ENCODE measurements at places on chromosomes 13 and 19. TPM values are rescaled to one million over a fixed set of nuclear protein-coding genes. Genes with fewer than 3 reads are reported as not detected.

Gene NDUFA11
- 22.2 TPM for total RNA-seq

Gene PTGIR
- total RNA-seq = not detected

Gene PCSK4
- total RNA-seq = 1.7 TPM

Gene JUND
- 118 TPM for total RNA-seq

- H3K4me1 ChIP-seq = no peaks in the 10 kb centered on the region
- no peaks in the 10 kb centered on the region for H3K27me3 ChIP-seq
- no peak overlapping the region for H3K27ac ChIP-seq
- no peak overlapping the region for H3K4me3 ChIP-seq
- DNase-seq = no peak
- H3K36me3 ChIP-seq = peaks cover 44% of the 10 kb centered on the region
These were observed 1.4 kb upstream of the SRRM5 start for GRCh38 chr19:43610493-43610892.

- no peaks in the 10 kb centered on the region for H3K27me3 ChIP-seq
- no peak overlapping the region for H3K4me3 ChIP-seq
- no peak for DNase-seq
- H3K36me3 ChIP-seq = peaks cover 53% of the 10 kb centered on the region
- no peak overlapping the region for H3K27ac ChIP-seq
- peaks cover 28% of the 10 kb centered on the region for H3K4me1 ChIP-seq
These were observed 5.4 kb downstream of the NCLN start for GRCh38 chr19:3190921-3191805.

- no peak overlapping the region for H3K27ac ChIP-seq
- H3K36me3 ChIP-seq = peaks cover 86% of the 10 kb centered on the region
- H3K4me3 ChIP-seq = no peak overlapping the region
- DNase-seq = peak; percentile 74
These were observed 7.2 kb downstream of the ZNF296 start for GRCh38 chr19:45069056-45069455.

GRCh38 chr13:110433014-110433413 is 125.9 kb downstream of the COL4A2 start:
- H3K27me3 ChIP-seq = no peaks in the 10 kb centered on the region

DNA sequence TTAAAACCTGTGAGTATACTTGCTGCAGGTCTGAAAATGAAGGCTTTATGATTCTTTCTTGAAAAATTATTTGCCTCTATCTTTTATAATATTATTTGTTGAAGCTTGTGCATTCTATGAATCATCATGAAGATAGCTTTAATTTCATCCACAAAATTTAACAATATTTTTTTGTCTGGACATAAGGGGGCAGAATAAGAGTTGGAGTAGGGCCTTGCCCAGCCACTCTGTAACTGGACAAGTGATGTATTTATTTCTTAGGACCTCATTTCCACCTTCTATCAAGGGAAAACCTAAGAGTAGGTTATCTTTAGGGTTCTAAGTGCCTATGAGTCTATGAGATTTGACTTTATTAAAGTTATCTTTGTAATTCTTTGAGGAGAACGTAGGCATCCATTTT is 49.9 kb downstream of the N4BP2L1 start:
- no peak overlapping the region for H3K4me3 ChIP-seq
- no peaks in the 10 kb centered on the region for H3K27me3 ChIP-seq
- H3K4me1 ChIP-seq = no peaks in the 10 kb centered on the region
- H3K27ac ChIP-seq = no peak overlapping the region
- H3K36me3 ChIP-seq = no peaks in the 10 kb centered on the region
